Pancreas (tissue), 10 donors: ENCODE measurements at places on chromosomes 4 and X.
A peak's percentile ranks its signal among the peaks of the same experiment; 100 is the strongest.

DNA sequence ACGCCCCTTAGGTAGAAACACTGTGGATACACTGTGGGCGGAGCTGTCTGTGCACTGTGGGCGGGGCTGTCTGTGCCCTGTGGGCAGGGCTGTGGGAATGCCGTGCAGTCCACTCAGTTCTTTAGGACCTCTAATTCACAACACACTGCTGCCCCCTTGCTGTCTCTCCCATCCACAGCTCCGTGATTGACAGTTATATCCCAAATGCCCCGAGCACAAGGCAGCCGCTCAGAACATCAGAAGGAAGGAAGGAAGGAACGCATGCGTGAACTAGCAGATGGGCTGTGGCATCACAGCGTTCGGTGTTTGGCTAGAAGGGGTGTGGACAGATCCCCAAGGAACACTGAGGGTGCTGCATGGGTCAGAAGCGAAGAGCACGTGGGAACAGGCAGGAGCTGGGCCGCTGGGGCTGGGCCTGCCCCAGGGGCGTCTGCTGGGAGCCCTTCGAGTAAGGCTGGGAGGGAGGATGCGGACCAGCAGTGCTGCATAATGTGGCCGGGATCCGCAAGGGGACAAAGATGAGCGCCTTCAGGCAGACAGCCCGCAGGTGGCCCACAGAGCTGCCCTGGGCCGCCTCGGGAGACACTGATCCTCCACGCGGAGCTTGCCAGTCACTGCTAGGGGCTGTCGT lies 29.8 kb downstream of the ACOX3 start:
- no peak for DNase-seq

- no peak for DNase-seq
Observed at GRCh38 chrX:150856101-150856500, 42.4 kb downstream of the CD99L2 start.

- DNase-seq = no peak
Observed at GRCh38 chr4:81494031-81494431, 22.3 kb upstream of the RASGEF1B start.

GRCh38 chr4:118762155-118762554 lies 73.8 kb downstream of the SEC24D start:
- DNase-seq = no peak

- DNase-seq = no peak
Observed at GRCh38 chrX:19991350-19991718, 473 bp upstream of the BCLAF3 start.

DNA sequence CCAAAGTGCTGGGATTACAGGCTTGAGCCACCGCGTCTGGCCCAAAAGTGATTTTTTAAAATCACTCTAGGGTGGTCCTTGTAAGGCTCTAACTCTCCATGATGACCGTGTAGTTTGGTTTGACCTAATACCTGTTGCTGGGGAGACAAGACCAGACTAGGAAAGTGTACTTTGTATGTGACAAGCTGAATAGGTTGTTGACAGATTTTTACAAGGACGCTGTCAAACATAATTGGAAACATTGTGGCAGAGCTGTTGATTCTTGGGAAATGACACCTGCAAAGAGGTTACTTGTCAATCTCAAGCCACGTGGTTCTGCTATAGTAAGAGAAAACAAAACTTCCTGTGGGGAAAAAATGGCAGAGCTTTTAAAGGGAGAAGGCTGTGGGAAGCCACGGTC lies 802.4 kb upstream of the HS3ST1 start:
- no peak for DNase-seq

- no peak for DNase-seq
Observed at GRCh38 chr4:2813446-2814405, 20.8 kb downstream of the SH3BP2 start.

DNA sequence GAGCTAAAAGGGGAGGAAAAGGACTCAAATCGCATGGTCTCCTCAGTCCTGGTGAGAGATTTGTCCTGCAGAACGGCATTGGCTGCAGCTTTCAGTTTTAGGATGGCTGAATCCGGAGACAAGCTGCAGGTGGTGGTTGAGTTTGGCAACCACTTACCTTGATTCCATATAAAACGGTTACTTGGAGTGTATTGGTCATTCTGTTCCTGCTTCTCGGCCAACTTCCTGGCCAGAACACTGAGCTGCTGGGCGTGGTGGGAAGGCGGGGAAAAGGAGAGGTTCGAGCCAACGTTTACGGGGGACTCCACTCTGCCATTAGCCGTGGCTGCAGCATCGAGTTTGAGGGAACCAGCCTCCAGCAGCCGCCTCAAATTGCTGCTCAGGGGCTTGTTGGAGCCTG lies 36.1 kb downstream of the ZNF827 start:
- no peak for DNase-seq

GRCh38 chr4:32470087-32470585 lies 1750.0 kb downstream of the PCDH7 start:
- no peak for DNase-seq

- no peak for DNase-seq
Observed at GRCh38 chr4:126957556-126957955, 675.2 kb upstream of the INTU start.

GRCh38 chr4:141473952-141474351 lies 162.4 kb upstream of the IL15 start:
- DNase-seq = no peak

GRCh38 chr4:83890231-83890630 lies 354.3 kb downstream of the GPAT3 start:
- no peak for DNase-seq

- no peak for DNase-seq
Observed at GRCh38 chr4:181643466-181643865, 599.7 kb upstream of the TENM3 start.

GRCh38 chrX:35499071-35499862 lies 298.9 kb upstream of the MAGEB16 start:
- DNase-seq = no peak

DNA sequence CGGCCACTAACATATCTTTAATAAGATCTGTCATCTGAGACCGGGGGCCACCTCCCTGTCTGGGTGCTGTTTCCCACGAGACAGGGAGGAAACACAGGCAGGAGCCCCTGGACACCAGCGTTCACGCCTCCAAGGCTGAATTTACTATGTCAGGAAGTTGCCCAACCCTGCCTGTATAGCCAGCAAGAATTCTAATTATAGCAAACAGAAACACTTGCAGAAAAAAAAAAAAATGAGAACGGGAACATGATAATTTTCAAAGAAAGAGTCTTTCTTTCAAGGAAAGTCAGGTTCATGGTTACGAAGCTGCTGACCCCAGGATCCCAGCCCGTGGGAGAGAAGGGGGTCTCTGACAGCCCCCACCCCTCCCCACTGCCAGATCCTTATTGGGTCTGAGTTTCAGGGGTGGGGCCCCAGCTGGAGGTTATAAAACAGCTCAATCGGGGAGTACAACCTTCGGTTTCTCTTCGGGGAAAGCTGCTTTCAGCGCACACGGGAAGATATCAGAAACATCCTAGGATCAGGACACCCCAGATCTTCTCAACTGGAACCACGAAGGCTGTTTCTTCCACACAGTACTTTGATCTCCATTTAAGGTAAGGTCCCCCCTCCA lies at the start of gene IL3RA:
Gene IL3RA (plus strand): TSS at position 455 of the 613 bp plus-strand sequence. CDS start 4,981 bp downstream, outside the sequence.
- peak; percentile 44 for DNase-seq

GRCh38 chr4:17595471-17596005 lies 18.5 kb downstream of the LAP3 start:
- DNase-seq = no peak

- DNase-seq = no peak
Observed at GRCh38 chr4:40152637-40153036, 44.2 kb upstream of the RHOH start.
